NCI-H2081 (cell line): ENCODE measurements at places on chromosomes 12 and 14.

DNA sequence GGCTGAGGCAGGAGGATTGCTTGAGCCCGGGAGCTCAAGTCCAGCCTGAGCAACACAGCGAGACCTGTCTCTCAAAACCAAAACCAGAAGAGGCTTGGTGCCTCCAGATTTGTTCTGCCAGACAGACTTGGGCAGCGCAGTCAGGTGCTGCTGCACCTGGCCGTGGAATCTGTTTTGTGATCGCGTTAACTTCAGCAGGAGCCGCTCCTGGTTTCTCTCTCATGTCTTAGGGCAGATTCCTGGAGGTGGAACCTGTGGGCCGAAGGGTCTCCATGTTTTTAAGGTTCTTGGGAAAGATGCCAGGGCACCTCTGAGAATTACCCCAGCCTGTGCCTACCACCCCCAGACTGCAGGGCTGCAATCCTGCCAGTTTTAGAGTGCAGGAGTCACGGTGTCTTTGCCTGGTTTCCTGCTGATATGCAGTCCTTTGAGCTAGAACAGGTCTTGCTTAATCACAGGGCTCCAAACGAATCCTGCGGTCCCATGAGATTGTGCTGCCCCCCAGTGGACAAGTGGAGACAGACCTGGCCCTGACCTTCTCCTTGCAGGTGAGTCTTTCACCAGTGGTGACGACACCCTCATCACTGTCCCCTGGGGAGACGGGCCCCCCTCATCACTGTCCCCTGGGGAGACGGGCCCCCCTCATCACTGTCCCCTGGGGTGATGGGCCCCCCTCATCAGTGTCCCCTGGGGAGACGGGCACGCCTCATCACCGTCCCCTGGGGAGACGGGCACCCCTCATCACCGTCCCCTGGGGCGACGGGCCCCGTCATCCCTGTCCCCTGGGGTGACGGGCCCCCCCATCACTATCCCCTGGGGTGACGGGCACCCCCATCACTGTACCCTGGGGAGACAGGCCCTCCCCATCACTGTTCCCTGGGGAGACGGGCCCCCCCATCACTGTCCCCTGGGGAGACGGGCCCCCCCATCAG is 37.6 kb downstream of the PACS2 start:
- peak; percentile 88 for DNase-seq

DNA sequence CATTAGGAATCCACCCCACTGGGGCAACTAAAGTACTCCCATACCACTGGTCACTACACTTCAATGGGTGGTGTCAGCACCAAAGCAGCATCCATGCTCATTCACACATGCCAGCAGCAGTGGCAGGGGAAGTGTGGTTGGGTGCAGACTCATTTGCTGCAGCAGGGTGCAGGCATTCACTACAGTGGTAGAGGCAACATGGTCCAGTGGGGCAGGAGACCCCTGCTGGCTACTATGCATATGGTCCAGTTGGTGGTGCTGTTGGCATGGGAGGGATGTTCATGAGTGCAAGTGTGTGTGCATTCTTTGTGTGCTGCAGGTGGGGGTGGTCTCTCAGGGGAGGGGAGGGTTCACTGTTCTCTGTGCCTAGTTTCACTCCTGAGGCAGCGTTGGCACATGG is 908.4 kb upstream of the NOVA1 start:
- DNase-seq = no peak

DNA sequence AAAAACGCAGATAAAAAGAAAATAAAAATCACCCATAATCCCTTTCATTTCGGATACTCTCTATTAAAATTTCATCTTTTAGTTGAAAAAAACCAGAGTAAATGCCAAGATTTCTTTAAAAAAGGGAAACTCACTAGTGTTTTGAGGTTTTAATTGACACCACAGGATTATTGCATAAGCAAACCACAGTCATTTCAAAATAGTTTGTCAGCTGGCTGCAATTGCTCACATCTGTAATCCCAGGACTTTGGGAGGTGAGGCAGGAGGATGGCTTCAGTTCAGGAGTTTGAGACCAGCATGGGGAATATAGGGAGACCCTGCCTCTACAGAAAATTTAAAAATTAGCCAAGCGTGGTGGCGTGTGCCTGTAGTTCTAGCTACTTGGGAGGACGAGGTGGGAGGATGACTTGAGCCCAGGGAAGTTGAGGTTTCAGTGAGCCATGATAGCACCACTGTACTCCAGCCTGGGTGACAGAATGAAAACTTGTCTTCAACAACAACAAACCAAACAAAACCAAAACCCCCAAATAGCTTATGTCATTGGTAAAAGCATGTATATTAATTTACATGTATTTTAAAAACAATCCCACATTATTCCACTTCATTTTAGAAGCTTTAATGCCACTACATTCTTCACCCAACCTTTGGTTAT is 48.8 kb downstream of the SYNE2 start:
- DNase-seq = no peak

DNA sequence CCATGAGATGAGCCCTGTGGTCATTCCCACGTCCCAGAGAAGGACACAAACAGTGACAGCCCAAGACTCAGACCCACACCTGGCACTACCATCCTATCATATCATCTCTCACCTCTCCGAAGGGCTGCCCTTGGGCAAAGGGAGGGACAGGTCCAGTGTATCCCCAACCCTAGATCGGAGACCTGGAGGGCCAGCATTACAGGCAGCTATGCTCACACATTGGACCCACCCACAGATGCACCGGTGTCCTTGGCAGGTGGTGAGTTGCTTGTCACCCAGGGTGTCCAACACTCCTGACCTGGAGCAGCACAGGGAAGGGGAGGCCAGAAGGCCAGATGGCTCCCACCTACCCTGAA is 117.4 kb downstream of the DICER1 start:
- DNase-seq = no peak

- no peak for DNase-seq
These were observed 5.6 kb upstream of the JAG2 start for GRCh38 chr14:105173901-105174894.

- peak; percentile 88 for DNase-seq
These were observed 82.1 kb upstream of the SSTR1 start for GRCh38 chr14:38125481-38126037.

DNA sequence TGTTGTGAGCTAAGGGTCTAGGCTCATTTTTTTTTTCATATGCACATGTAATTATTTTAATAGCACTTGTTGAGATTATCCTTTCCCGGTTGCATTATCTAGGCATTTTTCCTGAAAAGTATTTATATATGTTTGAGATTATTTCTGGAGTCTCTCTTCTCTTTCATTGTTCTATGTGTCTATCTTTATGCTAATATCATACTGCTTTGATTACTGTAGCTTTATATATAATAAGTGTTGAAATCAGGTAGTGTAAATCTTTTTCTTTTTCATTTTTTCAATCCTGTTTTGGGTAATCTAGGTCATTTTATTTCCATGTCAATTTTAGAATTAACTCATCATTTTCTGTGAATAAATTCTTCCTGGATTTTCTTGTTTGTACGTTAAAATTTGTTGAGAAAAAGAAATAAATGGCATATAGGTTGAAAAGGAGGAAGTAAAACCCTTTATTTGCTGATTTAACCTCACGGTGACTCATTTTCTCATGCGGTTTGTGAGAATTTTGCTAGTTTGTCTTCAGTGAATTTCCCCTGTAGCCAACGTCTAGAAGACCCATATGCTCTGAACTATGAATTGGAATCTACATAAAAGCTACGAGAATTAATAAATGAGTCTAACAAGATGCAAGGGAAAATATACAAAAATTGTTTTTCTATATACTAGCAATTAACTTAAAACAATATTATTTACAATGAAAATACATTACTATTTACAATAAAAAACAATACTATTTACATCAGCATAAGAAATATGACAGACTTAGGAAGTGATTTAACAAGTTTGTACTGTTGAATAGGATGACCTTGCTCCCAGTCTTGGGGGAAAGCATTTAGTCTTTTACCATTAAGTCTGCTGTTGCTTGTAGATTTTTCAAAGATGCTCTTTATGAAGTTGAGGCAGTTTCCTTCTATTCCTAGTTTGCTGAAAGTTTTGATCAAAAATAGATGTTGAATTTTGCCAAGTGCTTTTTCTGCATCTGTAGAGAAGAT is 105.0 kb downstream of the SNAPC1 start:
- DNase-seq = no peak

- peak; percentile 15 for DNase-seq
These were observed 18.6 kb upstream of the PRKAB1 start for GRCh38 chr12:119649202-119649808.

- DNase-seq = no peak
These were observed 4.9 kb upstream of the AQP6 start for GRCh38 chr12:49967777-49968250.

GRCh38 chr14:51512316-51512715 is 139.4 kb upstream of the FRMD6 start:
- DNase-seq = no peak

DNA sequence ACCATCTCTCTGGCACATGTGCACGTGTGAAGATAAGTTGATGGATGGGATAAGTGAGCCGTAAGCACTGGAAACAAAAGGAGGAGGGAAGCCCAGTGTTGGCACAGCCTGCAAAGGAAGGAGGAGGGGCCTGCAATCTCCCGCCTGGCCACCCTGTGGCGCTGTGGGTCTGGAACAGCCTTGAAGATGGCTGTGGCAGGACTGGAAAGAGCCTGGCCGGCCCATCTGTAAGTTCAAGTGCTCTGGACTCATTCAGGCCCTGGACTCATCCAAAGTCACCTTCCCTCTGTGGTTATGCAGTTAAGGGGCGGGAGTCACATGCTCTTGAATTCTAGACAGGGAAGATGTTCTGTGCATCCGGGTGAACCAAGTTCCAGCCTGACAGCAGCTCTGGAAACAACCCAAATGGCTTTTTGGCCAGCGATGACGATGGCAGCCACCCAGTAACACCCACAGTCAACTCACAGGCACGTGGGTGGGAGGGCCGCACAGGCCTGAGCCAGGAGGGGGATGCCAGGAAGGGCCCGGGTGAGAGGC is 50.4 kb downstream of the CHGA start:
- peak; percentile 60 for DNase-seq

- no peak for DNase-seq
These were observed 3.6 kb upstream of the GNG2 start for GRCh38 chr14:51856792-51857296.

DNA sequence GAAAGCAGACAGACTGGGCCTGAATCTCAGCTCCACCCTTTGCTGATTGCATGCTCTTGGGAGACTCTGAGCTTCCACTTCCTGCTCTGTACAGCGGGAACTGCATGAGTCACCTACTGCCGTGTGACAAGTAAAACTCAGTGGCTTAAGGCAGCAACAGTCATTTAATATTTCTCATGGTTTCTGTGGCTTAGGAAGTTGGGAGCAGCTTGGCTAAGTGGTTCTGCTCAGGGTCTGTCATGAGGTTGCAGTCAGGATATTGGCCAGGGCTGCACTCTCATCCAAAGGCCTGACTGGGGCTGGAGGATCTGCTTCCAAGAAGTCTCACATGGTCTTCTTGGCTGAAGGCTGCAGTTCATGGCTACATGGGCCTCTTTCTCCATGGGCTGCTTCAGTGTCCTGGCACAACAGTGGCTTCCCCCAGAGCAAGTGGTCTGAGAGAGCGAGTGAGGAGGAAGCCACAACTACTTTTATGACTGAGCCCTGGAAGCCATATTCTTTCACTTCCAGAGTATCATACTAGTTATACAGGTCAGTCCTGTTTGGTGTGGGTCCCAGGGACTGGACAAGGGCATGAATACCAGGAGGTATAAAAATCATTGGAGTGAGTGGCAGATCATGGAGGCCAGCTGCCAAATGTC is 49.7 kb downstream of the FAM222A start:
- DNase-seq = no peak

DNA sequence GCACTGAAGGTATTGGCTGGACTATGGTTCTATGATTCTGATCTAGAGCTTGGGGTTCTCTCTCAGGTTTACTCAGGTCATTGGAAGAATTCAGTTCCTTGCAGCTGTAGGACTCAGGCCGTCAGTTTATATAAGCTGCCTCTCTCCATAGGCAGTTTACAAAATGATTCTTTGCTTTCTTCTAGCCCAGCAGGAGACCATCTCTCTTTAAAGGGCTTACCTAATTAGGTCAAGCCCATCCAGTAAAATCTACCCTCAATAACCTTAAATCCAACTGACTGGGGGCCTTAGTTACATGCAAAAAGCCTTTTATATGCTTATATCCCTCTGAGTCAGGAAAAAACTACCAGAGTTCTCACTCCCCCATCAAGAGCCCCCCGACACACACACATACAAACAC is 80.5 kb upstream of the GARIN6 start:
- no peak for DNase-seq

GRCh38 chr12:103268831-103269514 is 226.8 kb downstream of the C12orf42 start:
- DNase-seq = peak; percentile 94

- DNase-seq = no peak
These were observed at the start of gene HOXC9 for GRCh38 chr12:54000116-54001114. HOXC9 (plus strand) TSS chr12:54000161; CDS start chr12:54000189, 28 bp downstream.

GRCh38 chr14:74407021-74407800 is 18.8 kb downstream of the SYNDIG1L start:
- DNase-seq = no peak

GRCh38 chr12:82910246-82910893 is 223.7 kb downstream of the TMTC2 start:
- no peak for DNase-seq

DNA sequence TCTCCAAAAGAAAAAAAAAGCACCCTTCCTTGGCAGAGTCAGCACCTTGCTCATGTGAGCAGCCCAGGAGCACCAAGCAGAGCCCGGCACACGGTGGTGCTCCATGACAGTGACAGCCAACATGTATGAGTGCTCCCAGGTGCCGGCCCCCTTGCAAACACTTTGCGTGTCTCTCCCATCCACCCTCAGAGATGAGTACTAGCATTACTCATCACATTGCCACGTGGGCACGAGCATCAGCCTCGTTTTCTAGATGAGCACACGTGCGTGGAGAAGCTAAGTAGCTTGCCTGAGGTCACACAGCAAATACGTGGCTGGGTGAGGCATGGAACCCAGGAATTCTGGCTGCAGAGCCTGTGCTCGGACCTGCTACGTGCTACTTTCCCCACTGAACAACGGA is 177.9 kb upstream of the PRMT8 start:
- no peak for DNase-seq

GRCh38 chr14:101029668-101030290 is 126.3 kb upstream of the RTL1 start:
- DNase-seq = no peak

- no peak for DNase-seq
These were observed 165.1 kb upstream of the ATP2B1 start for GRCh38 chr12:89873745-89874144.

DNA sequence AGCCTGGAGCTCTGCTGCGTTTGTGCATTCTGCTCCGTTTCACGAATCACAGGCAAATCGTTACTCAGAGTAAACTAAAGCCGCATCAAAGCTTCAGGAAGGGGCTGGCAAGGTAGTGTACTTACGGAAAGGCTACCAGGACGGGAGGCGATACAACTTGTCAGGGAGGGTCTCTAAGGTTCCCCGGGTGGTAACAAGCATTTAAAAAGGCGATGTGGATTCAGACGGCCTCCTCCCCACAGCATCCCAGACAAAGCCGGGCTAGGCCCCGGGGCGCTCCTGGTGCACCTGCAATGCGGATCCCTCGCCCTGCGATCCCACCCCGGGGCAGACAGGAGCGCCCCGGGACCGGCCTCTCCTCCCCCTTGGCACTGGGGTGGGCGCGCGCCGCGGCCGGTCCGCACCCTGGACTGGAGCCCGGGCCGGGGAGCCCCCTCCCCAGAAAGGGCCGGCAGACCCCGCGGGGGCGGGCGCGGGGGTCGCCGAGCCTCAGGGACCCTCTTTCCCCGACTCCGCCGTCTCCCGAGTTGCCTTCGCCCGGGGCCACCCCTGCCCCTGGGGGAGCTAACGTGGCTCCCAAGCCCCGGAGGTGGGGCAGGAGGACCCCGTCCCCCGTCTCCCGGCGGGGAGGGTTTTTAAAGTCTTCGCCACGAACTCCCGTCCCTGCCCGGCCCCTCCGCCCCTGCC is 718 bp downstream of the CCDC92 start:
- peak; percentile 31 for DNase-seq

GRCh38 chr12:13060581-13060980 is 16.4 kb downstream of the FAM234B start:
- DNase-seq = no peak

- no peak for DNase-seq
These were observed 49.2 kb upstream of the ERGIC2 start for GRCh38 chr12:29429999-29430715.
